NCI-H187 (cell line): ENCODE measurements at places on chromosomes 4 and X.

- DNase-seq: no peak
Measured at GRCh38 chr4:81684352-81684751, 212.6 kb upstream of the RASGEF1B start.

GRCh38 chr4:120843849-120844527, 78.5 kb downstream of the PRDM5 start:
- no peak for DNase-seq

GRCh38 chr4:127548990-127549925, 83.5 kb upstream of the INTU start:
- DNase-seq: no peak

GRCh38 chr4:187934766-187935165, 60.8 kb upstream of the ZFP42 start:
- DNase-seq: no peak

DNA sequence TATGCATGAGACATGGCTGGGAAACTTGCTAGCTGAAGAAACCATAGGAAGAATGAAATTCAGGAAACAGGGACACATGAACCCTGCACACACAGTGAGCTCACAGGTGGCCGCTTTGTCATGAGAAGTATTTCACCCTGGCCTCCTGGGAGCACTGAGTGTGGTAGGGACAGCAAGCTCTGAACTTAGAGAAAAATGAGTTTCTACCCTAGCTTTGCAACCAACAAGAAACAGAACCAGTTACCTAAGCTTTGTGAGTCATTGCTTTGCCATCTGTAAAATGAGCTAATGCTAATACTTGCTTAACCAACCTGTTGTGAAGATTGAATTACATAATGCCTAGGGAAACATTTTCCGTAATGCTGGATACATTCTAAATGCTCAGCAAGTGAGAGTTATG, 206.6 kb upstream of the HS3ST1 start:
- DNase-seq: no peak

DNA sequence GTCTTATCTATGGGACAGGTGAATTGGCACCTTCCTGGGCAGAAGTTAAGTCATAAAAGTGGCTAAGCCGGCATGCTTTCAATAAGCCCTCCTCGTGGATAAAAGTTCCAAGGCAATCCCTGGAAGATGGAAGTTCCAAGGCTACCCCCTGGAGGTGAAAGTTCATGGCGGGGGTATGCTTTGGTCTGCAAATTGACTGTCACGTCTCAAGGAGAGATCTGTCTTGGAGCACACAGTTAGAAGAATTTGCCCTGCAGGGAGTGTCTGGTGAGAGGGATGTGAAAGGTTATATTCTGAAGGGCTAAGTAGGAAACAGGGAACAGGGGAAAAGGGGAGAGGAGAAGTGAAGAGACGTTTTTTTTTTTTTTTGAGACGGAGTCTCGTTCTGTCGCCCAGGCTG, 26.2 kb upstream of the GPR173 start:
- DNase-seq: no peak

DNA sequence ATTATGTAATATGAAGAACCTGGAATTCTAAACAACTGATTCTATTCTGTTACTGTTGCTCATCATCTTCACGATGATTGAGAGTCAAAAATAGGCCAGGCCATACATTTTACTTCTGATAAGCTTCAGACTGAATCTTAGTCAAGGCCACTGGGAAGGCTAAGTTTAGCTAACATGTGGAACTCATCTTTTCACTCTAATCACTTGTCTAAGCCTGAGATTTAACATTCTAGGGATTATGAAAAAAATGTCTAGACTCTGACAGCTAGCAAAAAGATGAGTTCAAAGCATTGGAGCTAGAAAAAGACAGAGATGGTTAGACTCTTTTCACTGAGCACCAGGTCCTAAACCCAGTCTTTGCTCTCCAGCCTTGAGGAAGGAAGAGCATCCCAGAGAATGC, 656.2 kb upstream of the IGFBP7 start:
- no peak for DNase-seq

GRCh38 chr4:157978680-157979361, 194.0 kb downstream of the GASK1B start:
- DNase-seq: no peak

GRCh38 chrX:38112566-38112965, 106.2 kb downstream of the SYTL5 start:
- peak; percentile 9 for DNase-seq
